ENCODE measurements at places on chromosomes 13 and 19.

- no peak for DNase-seq
These were observed 1449.8 kb upstream of the MIR17HG start for GRCh38 chr13:89897681-89898080.

DNA sequence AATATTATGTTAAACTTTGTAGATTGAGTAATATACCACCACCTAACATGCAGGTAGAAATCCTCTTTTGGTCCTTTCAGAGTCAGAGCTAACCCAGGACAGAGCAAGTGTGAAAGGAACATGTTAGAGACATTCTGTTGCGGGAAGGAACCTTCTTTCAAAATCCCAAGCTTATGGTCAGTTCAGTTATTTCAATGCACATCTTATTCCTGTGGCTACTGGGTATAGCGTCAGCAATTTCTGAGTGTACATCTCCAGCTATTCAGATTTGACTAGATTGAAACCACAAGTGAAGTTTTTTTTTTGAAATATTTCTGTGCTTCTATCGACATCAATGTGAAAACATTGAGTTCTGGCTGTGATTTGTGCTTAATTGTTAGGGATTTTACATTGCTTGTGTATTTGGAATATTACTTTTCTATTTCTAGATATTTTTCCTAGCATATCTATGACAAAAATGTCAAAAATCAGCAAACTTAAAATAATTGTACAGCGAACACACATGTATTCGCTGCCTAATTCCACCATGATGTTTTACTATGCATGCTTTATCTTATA is 165.3 kb downstream of the LMO7 start:
- no peak for DNase-seq

DNA sequence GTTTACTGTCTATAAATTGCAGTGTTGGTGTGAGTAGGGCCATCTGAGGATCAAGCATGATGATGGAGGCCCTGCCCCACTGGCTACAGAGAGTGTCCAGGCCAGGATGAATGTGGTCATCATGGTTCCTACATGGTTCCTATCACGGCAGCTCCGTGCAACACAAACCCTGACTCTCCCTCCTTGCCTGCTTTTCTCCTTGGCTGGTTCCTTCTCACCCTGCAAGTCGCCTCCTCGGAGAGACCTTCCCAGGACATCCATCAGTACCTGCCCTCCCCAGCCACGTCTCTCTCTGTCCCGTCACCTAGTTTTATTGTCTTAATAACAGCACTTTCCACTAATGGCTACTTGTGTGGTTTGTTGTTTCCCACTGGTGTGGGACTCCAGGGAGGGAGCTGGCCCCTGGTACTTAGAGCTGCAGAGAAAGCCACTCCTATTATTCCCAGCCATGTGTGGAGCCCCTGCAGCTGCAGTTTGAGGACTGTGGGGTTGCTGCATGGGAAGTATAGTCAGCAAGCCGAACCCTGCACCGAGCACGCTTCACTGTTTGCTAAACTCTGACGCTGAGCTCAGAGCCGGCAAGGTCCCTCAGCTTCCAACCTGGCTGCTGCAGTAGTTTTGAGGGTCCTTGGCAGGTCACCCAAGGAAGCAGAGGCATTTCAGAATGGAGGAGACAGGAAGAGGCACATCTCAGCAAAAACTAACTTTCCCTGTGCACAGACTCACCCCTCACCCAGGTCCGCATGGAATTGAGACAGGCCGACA is 146.4 kb upstream of the VSTM2B start:
- no peak for DNase-seq

GRCh38 chr13:109764470-109765291 is 21.7 kb downstream of the IRS2 start:
- no peak for DNase-seq

DNA sequence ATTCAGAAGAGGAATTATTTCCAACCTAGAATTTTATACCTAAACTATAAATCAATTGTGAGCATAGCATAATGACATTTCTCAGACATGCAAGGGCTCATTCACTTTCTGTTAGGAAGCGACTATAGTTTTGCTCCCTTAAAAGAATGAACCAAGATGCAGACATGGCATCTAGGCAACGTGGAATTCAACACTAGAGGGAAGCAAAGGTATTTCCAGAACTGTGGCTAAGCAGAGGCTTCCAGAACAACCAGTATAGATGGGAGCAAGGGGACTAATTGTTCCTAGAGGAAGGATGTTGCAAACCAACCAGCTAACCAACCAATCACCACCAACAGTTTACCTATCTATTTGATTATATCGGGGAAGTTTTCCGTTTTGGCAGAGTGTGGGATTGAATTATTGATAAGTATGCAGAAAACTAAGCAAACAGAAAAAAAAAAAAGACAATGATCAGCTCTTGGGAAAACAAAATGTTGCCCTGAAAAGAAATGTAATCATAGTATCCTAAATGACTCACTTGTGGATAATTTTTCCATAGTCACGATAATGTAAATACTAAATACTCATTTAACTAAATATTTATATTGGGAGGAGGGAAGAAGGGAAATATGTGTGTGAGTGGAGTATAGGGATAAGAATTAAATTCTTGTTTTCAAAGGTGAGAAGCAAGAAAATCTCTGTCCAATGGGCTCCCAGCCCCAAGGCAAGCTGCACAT is 21.1 kb downstream of the ARL11 start:
- DNase-seq = no peak

GRCh38 chr19:35462476-35462953 is 14.5 kb downstream of the FFAR2 start:
- peak; percentile 60 for DNase-seq

DNA sequence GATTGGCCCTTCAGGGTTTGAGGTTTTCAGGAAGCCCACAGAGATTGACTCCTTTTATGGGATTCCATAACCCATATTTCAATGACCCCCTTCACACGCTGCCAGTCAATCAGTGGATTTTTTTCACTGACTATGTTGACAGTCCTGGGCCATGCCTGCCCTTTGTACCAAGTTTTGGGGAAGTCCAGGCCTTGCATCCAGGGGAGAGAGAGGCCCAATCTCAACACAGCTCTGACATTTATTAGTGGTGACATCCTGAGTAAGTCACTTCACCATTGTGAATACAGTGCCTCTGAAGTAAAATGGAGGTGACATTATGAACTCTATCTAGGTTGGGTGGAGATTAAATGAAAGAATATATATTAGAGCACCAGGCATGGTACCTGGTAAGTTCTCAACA is 181.1 kb downstream of the NUFIP1 start:
- no peak for DNase-seq

DNA sequence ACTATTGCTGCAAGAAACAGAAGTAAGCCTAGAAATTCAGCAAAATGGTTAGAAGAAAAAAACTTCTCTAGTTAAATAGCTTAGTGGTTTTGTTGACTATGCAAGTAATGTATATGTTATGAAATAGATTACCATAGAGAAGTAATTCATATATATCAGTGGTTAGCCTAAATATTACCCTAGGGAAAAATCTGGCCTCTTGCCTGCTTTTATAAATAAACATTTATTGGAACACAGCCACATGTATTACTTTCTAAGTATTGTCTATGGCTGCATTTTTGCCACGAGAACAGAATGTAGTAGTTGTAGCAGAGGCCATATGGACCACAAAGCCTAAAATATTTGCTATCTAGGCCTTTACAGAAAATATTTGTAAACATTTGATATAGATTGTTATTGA is 1471.7 kb upstream of the PRR20A start:
- no peak for DNase-seq

- no peak for DNase-seq
These were observed 120.1 kb upstream of the CSNK1A1L start for GRCh38 chr13:37225414-37226070.

GRCh38 chr19:13981021-13981420 is 25.1 kb downstream of the RFX1 start:
- DNase-seq = no peak

GRCh38 chr19:32669310-32669709 is 5.7 kb downstream of the ANKRD27 start:
- DNase-seq = no peak

- DNase-seq = no peak
These were observed 8.2 kb downstream of the ATP11A start for GRCh38 chr13:112697756-112698655.

DNA sequence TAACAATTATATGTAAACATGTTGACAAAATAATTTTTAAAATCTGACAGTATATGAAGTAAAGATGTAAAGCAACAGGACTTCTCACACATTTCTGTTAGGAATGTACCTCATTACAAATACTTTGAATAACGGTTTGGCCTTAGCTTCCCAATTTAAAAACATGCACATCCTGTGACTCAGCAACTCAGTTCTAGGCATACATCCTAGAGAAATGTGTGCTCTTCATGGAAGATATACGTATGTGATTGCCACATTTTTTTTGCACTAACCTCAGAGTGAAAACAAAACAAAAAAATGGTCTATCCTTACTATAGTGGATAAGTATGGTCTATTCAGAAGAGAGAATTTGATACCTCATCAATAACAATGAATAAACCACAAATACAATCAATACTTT is 314.6 kb downstream of the LIG4 start:
- DNase-seq = no peak

DNA sequence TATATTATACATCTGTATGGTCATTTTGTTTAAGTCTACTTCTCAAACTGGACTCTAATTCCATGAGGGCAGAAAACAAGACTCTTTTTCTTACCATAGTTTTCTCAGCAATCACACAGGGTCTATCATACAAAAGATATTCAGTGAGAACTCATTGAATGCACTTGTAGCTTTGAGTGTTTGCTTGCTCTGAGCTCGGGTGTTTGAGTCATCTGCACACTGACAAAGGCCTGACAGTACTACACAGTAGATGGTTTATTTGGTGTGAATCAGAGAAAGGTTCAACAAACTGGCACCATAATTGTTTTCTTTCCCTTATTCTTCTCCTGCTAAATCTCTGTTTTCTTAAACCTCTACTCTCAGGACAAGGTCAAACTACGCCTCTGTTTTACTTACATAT is 586.4 kb downstream of the LMO7 start:
- DNase-seq = no peak
